B cell (primary cell): ENCODE measurements at places on chromosomes 16 and 17. TPM values are rescaled to one million over a fixed set of nuclear protein-coding genes. Genes with fewer than 3 reads are reported as not detected.
A peak's percentile ranks its signal among the peaks of the same experiment; 100 is the strongest.

DNA sequence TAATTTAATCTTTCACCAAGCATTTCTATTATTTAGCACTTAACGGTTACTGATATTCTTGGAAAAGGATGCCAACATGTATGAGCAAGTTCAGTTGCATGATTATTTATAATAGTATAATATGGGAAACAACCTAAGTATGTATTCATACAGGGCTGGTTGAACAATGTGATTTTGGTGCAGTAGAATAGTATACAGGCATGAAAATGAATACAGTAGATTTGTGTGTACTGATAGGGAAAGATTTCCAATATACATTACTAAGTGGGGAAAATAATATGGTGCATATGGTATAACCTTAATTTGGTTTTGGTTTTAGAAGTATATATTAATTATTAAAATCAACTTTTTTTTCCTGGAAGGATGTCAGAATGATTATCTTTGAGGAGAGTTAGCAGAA, 109.1 kb downstream of the SPECC1 start:
- no peak for DNase-seq

Gene LRRC46
- polyA plus RNA-seq: 0.69 and 1.6 TPM in 2 replicates

DNA sequence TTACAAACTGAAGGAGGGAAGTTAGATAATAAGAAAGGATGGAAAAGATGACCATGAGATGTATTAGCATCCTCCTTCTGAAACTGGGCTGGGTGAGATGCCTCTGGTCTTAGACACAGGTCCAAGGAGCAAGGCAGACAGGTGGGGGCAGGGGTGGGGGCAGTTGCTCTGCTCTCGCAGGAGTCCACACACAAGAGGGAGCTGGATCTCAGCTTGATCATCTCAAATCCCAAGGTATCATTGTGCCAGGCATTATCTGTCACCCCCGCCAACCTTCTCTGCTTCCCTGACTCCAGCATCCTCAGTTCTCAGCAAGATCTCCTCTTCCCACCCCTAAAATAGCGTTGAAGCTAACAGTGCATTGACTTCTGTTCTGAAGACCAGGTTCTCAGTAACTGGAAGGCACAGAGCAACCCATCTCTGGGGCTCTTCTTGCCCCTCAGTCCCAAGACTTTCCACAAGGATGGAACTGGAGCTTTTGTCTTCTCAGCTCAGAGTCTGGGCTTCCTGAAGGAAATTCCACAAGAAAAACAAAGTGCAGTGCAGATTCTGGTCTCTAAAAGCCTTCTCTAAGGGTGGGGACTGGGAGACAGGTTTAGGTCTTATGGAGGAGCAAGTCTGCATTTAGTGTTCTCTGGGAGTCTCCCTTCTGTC, 1.6 kb downstream of the FLOT2 start:
- DNase-seq: no peak

DNA sequence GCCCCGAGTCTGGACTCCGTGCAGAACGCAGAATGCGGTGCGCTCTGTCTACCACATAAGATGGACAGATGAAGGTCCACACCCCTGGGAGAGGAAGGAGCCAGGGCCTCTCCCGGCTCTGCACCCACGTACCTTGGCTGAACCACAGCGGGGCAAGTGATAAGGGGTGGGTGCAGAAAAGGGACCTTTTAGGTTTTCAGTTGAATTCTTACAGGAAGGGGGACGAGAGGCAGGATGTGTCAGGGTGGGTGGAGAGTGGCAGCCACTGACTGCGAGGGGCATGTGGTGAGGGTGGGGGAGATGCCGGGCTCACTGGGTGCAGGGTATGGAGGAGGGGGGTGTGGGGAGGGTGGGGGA, 372 bp downstream of the CD300A start:
- DNase-seq: no peak

DNA sequence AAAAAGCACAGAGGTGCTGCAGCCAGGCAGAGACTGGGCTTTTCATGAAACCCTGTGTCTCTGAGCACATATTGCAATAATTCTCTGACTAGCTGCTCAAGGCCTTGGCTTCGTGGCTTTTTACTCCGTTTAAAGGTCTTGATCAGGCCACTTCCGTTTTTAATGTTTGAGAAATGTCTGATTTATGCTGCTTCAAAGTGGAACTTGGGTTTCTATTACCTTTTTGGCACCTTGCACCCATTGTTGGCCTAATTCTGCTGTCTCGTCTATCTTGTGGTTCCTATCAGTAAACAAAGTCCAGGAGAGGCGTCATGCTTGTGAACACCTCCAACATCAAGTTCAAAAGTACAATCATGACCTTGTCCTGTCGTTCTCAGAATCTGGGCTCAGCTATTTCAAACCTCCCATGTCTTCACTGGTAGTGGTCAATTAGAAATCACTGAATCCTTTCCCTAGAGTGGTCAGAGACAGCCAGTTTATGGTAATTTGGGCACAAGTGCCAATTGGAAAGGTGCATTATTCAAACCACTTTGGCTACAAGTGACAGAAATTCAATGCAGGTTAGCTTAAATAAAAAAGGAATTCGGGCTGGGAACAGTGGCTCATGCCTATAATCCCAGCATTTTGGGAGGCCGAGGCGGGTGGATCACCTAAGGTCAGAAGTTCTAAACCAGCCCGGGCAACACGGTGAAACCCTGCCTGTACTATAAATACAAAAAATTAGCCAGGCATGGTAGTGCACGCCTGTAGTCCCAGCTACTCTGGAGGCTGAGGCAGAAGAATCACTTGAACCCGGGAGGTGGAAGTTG, 33.3 kb upstream of the METTL9 start:
- DNase-seq: no peak

Gene WFIKKN1
- 0.53 and 0.64 TPM in 2 replicates for polyA plus RNA-seq

Gene MT2A
- 1.1 and 3.1 TPM in 2 replicates for polyA plus RNA-seq

DNA sequence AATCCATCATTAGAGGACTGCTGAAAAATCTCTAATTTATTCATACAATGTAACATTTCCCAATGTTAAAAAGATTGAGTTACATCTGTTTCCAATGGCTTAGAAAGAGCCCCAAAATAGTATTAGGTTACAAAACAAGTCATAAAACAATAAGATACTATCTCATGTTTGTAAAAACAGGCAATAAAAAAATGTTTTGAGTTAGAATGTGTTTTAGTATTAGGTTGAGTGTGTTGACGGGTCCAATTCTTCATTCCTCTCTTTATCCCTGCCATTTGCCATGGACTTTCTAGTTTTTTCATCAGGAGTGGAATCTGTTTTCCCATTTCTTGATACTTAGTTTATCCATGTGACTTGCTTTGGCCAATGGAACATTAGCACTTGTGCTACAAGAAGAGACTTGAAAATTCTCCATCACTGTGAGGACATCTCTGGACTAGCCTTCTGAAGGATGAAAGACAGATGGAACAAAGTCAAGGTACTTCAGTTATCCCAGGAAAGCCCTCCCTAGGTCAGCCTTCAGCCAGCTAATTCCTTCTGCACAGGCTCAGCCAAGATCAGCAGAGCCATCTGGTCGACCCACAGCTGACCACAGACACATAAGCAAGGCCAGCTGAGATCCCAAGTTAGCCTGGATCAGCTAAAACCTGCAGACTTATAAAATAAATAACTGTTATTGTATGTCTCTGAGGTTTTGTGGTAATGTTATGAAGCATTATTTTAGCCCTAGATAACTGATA, 83.3 kb downstream of the HS3ST3A1 start:
- DNase-seq: no peak

- no peak for DNase-seq
These were observed 22.4 kb downstream of the CPD start for GRCh38 chr17:30401097-30401496.

DNA sequence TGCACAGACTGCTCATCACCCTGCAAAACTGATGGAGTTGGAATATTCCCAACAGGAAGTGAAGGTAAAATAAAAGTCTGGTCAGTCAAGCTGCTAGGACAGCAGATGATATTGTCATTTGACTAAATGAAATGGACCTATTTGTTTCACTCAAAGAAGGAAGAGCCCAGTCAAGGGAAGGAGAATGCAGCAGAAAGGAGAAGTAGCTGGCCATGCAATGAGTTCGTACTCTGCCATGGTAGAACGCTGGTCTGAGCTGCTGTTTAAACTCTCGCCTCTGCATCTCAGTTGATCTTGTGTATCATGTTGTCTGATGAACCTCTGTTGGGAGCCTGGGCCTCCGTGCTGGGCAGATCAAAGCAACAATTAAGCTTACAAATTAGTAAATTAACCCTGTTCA, 15.6 kb upstream of the YPEL2 start:
- DNase-seq: no peak

GRCh38 chr17:34763728-34764665, 184.6 kb downstream of the TMEM132E start:
- no peak for DNase-seq

DNA sequence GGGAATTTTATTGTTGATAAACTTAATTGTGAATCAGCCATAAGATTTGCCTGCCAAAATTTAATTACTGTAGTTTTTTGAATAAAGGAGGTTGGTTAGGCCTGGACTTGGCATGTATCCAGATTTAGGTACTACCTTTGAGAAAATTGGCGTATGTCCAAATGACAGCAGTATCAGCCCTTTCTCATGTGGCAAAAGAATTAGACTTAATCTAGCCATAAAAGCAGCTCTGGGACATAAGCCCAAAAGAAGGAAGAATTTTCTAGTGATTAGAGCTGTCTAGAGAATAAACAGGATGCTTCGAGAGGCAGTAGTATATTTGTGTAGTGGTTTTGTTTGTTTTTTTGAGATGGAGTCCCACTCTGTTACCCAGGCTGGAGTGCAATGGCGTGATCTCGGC, 27.7 kb downstream of the PPM1E start:
- no peak for DNase-seq

GRCh38 chr16:4391631-4392381, 20.2 kb downstream of the VASN start:
- no peak for DNase-seq

Gene SHBG
- polyA plus RNA-seq: 0.10 TPM in 1 of 2 replicates, not detected in the other

- DNase-seq: no peak
These were observed 3.8 kb downstream of the EVPLL start for GRCh38 chr17:18381158-18381952.

DNA sequence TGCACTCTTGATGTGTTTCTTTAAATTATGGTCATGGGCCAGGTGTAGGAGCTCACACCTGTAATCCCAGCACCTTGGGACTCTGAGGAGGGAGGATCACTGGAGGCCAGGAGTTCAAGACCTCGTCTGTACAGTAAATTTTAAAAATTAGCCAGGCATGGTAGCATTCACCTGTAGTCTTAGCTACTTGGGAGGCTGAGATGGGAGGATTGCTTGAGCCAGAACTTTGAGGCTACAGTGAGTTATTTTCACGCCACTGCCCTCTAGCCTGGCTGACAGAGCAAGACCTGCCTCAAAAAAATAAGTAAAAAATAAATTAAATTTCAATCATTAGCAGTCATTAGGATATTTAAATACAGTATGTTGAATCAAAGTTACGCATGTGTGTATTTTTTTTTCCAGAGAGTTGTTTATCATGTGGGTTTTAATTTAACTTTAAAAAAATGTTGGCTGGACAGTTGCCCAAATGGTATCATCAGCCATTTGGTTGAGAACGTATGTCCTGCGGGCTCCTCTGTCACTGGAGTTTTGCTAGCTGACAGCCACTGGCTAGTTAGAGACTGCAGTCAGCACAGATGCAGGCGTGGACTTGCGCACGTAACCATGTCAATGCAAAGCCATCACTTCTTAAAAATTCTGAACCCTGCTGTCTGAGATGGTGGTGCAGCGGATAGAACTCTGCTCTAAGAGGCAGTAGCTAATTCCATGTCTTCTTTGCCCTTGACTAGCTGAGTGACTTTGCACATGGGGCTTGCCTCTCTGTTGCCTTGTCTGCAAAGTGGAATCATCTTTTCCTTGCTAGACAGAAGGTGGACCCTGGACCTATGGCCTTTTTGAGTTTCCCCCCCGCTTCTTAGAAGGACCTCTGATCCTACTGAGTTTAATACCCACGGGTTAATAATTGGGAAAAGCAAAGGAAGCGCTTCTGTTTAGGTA, 40.0 kb downstream of the MAPT start:
- DNase-seq: no peak

Gene UTS2R
- polyA plus RNA-seq: 0.86 and 0.88 TPM in 2 replicates

DNA sequence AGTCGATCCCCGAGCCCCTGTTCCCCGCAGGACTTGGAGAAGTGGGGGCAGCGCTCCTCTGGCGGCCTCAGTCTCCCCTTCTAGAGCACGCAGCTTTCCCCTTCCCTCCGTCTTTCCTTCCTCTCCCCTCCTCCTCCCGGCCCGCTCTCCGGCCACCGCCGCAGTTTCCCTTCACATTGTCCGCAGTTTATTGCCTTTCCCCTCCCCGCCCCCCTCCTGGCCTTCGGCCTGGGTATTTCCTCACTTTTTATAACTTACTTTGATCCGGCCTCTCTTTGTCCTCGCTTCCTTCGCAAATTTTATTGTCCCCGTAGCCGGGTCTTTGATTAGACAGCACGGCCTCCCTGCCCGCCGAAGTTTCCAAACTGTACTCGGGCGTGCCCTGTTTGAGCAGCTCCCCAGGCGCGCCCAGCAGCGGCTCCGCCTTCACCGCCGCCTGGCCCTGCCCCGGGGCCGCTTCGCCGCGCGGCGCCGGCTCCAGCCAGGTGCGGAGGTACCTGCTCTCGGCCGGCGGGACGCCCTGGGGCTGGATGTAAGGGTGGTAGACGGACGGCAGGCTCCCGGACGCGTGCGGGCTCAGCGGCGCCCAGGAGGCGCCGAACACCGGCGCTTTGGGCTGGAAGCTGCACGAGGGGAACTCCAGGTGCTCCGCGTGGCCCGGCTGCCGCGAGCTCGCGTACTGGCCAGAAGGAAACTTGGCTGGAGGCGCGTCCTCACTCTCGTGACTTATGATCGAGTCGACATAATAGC, 488 bp downstream of the HOXB9 start:
- peak; percentile 75 for DNase-seq

DNA sequence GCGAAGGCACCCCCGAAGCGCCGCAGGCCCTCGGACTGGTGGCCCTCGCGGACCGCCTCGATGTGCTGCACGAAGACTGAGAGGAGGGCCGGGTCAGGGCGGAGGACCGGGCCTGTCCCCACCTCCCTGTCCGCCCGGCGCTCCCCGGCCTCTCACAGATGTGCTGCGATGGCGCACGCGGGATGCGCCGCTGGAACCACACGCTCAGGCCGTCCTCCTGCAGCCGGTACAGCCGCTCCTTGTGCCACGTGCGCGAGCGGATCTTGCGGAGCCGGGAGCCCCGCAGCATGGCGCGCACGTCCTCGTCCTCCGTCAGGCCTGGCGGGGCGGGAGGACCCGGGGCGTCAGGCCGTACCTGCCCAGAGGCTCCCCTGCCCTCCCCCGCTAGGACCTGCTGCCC, 11.3 kb downstream of the PLCD3 start:
- DNase-seq: no peak
